ENCODE measurements at places on chromosomes 7 and 10.

DNA sequence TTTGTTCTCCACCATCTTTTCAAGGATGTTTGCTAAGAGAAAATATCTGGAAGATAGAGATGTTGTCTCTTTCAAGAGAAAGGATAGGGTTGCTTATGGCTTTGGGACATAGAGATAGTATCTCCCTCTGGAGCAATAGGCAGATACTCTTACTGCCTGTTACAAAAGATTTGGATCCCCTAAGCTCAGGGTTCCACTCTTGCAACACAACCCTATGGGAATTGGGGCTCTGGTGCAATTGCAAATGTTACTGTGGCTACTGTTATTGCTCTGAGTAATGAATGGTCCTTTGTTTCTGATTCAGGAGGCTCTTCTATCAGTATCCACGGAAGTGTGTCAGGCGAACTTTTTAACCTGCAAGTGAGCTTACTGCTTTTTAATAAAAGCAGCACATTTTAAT is 88.8 kb downstream of the GPR85 start:
- no peak for DNase-seq

DNA sequence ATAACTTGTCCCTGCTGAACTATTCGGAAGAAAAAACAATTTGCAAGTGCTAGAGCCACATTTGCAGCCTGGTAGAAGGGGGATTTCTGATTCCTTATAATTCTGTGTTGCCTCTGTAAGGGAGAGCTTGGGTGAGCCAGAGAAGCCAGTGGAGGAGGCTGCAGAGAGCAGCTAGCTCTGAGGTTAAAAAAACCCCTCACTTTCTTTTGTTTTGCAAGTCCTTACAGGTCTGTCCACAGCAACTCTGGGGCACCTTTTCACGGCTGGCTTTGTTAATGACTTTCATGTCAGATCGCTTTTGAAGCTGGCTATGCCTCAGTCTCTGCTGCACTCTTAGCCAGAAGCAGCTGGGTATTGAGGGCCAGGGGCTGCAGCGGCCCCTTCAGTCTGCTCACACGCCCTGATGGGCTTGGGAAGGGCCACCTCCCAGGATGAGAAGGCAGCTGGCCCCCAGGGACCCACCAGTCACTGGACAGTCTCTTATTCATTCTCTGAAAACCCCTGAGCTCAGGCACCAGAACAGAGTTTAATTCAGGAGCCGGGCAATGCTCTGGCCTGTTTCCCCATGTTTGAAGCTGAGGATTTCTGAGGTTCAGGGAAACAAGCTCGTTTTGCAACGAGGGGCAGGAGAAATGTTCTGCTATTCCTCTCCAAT is 30.9 kb downstream of the TRIM8 start:
- no peak for DNase-seq

DNA sequence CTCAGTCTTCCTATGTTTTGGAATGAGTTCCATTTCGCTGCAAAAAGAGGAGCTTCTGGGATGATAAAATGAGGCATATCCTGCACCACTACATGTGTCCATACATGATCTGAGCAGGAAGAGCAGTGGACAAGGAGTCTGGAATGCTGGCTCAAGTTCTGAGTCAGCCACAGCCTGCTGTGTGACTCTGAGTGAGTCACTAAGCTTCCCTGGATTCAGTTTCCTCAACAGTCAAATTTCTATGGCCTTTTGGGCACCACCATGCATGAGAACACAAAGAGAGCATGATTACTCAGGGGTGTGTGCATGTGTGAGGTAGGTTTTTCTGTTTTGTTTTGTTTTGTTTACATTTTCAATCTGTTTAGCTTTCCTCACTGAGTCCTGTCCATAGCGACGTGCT is 254.6 kb downstream of the ANKRD30A start:
- no peak for DNase-seq

GRCh38 chr7:22944510-22944909 is 69.4 kb downstream of the HYCC1 start:
- no peak for DNase-seq

- DNase-seq: peak; percentile 39
These were observed 534 bp upstream of the ACBD5 start for GRCh38 chr10:27241010-27241651.

DNA sequence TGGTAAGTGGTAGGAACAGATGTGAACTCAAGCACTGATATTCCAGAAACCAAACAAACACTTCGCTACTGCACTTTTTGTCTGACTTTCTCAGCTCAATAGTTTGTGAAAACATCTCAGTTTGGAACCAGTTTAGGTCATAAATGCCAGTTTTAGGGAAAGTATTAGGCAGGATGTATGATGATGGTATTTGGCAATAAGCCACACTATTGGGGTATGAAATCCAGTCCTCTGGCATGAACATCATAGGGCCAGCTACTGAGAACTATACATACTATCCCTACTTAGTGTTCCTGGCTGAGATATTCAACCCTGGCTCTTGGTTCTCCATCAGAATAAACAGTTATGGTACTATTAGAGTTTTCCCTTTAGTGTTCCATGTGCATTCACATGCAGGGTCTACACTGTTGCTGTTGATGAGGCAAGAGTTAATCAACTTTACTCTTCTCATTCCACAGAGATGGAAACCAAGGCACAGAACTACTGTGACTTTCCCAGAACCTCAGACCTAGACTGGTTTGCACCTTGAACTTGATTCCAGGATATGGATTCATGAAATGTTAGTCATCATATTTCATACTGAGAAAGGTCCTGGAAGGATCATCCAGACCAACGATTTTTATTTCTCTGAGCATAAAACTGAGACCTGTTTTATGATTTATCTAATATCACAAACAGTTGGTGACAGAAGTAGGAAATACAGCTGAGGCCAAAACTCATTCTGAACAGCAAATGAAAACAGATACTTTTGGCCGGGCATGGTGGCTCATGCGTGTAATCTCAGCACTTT is 20.0 kb upstream of the IFIT2 start:
- DNase-seq: no peak

GRCh38 chr7:143493751-143494150 is 16.1 kb downstream of the TAS2R41 start:
- no peak for DNase-seq

DNA sequence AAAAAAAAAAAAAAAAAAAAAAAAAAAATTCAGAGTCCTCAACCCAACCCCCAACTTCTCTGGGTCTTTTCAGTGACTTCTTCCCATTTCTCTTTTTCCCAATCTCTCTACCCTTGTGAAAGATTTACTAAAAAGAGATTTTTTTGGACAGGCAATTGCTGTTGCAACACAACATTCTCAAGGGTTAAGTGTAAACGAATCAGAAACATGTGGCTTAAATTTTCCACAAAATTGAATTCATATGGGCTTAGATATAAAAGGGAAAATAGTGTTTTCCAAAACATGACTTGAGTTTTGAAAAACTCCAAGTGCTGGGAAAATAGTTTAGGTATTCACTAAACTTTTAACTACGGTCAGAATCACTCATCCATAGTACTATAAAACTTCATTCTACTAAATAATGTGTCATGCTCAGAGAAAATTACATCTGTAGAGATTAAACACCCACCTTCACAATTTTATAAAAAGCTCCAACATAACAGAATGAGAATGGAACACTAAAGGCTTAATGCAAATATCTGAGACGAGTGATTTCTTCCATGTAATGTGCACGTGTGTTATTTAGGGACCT is 643.1 kb downstream of the PARD3 start:
- no peak for DNase-seq

- DNase-seq: no peak
These were observed 89.5 kb downstream of the ANK3 start for GRCh38 chr10:60299961-60300883.

Data from SK-N-SH (cell line).